Upper lobe of right lung (tissue), 1 donor: ENCODE measurements at places on chromosomes 1 and 21. TPM values are rescaled to one million over a fixed set of nuclear protein-coding genes. Genes with fewer than 3 reads are reported as not detected.

The PAQR6 gene
- total RNA-seq, result 1.9 TPM

The ZSWIM5 gene
- 4.1 TPM for total RNA-seq

- no peak overlapping the region for H3K4me3 ChIP-seq
- no peaks in the 10 kb centered on the region for H3K27me3 ChIP-seq
- peak; percentile 29 for DNase-seq
- no peak overlapping the region for H3K27ac ChIP-seq
These were observed 29.8 kb downstream of the TRPM2 start for GRCh38 chr21:44383216-44383615.

- no peak overlapping the region for H3K27ac ChIP-seq
- no peaks in the 10 kb centered on the region for H3K36me3 ChIP-seq
- no peaks in the 10 kb centered on the region for H3K27me3 ChIP-seq
- no peaks in the 10 kb centered on the region for H3K4me1 ChIP-seq
These were observed 17.3 kb upstream of the ETS2 start for GRCh38 chr21:38788275-38788905.

DNA sequence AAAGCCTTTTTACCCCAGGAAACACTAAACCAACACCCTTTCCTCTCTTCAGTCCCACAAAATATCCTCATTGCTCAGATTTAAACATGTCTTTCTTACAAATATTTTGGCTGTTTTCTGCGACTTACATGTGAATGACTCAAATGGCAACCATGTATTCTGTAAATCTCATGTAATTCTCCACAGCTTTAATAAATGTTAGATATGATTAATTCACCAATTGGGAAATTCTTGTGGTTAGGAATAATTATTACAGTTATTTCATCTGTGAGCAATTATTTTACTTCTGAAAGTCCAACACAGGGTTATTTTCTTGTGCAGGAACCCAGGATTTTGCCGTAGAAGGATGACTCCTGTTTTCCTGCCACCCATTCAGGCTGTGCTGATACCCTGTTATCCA is 431.5 kb downstream of the LMO4 start:
- H3K27me3 ChIP-seq, result no peaks in the 10 kb centered on the region
- no peaks in the 10 kb centered on the region for H3K4me1 ChIP-seq
- DNase-seq, result no peak
- H3K36me3 ChIP-seq, result no peaks in the 10 kb centered on the region
- no peak overlapping the region for H3K27ac ChIP-seq
- H3K4me3 ChIP-seq, result no peak overlapping the region

DNA sequence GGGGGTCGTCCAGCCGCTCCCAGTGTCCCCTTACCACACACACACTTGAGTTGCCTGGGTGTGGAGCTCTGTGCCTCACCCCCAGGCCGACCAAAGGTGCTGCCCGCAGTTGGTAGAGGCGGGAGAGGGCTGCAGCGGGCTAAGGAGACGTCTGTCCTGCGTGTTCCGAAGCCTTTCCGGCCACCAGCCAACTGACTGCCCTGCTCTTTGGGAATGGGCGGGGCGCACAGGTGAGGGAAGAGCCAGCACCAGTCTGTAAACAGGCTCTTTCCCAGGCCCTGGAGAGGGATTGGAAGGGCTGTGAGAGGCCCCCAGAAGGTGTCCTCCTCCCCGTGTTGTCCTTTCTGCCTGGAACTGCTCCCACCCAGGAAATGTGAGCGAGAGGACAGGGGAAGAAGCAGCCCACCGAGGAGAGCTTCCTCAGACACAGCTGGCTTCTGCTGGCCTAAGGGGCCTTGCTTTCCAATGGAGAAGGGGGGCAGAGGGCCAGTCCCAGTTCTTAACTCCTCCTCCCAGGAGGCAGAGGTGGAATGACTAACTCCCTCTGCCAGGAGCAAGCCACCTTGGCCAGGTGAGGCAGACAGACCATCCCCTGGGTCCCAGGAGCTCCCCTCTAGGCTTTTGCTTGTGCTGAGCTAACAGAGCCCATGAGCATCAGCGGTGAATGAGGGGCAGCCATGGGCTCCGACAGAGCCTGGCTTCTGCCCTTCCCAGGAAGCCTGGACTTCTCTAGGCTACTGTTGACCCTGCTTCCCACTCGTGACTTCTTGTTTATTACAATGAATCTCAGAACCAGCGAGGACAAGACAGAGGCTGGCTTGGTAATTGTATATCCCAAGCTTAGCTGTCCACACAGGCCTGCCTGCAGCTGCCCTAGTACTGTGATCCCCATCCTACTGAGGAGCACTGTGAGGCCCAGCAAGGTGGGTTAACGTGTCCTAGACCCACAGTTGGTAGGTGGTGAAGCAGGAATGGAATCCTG is 158.1 kb upstream of the COA6 start:
- H3K27ac ChIP-seq, result no peak overlapping the region
- H3K36me3 ChIP-seq, result no peaks in the 10 kb centered on the region
- H3K4me1 ChIP-seq, result peaks cover 5% of the 10 kb centered on the region
- peak; percentile 76 for DNase-seq
